ENCODE measurements at places on chromosomes 11 and 22.

DNA sequence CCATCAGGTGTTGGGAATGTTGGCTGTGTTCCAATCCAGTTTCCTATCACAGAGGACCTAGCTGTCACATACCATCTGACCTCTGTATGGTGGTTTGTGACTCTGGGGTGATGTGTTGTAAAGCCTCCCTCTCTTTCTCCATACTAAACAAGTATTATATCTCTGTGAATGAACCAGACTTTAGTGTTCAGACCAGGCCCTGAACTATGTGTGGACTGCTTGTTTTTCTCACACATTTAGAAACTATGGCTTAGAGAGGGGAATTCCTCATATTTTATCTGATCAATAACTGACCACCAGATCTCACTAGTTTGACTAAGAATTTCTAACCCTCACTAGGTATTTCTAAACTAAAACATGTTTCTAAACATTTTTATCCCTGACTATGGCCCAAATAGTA lies 17.5 kb downstream of the NCR3LG1 start:
- DNase-seq = no peak

DNA sequence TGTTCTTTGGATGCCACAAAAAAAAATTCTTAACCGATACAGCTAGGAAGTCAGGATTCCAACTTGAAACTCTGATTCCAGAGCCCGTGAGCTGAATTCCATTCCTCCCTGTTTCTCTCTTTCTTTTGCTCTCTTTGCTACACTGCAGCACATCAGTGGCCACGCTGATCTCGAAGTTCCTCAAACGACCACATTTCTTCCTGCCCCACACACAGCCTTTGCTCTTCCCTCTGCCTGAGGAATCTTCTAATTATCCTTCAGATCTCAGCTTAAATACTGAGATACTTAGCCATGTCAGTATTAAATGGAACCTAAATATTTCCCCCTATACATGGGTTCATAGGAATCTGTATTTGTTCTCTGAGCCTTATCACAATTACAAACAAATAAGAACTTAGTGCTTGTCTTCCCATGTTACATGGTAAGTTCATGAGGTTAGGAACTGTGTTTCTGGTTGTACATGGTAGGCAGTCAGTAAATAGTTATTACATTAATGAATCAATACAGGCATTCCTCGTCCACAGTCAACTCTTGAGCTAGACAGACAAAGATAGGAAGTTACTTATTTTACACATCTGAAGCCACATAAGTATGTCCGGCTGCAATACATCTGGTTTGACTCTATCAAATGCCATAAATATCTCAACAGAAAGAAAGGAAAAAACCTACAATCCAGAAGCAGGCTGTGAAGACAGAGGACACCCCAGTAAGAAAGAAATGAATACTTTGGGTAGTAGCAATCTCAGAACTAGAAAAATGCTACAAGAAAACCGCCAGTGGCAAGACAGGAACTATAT lies 86.6 kb downstream of the MAML2 start:
- DNase-seq = no peak

- DNase-seq = no peak
Observed at GRCh38 chr11:123616505-123617198, 37.8 kb downstream of the SCN3B start.

- DNase-seq = no peak
Observed at GRCh38 chr11:65928667-65929066, 9.4 kb downstream of the DRAP1 start.

DNA sequence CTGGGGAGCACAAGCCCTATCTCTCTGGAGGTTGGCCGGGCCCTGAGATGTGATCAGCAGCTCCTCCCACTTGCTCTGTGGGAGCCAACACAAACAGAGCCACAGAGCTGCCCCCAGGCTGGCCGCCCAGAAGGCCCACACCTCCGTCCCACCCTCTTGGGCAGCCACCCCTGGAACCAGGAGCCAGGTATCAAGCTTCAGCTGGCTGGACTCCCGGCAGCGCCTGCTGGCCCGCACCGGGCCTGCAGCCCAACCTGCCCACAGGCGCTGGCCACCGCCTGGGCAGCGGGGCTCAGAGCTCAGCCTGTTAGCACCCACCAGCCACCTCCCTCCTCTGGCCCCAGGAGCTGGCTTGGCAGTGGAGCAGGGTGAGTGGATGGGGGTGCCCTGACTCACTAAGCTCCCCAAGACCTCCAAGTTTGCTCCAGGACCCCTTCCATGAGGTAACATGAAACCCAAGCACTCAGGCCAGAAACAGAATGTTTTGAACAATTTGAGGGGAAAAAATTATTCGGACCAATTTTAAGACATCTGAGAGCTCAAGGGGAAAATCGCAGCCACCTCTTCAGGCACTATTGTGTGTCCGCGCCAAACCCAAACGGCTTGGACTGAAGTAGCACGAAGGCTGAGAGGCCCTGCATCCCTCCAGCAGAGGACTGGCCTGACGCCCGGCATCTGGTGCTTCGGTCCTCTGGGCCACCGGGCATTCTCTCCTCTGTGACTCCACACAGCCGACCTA lies 450.8 kb downstream of the SOX6 start:
- no peak for DNase-seq

GRCh38 chr11:78083021-78083420 lies 3.4 kb upstream of the NDUFC2 start:
- no peak for DNase-seq
